Activated CD4-positive, alpha-beta T cell treated with anti-CD3 and anti-CD28 coated beads, Interleukin-2, amount 10 ng/mL, durations not matched to agents 24 days and 14 days (primary cell): ENCODE measurements at places on chromosomes 1 and 21. TPM values are rescaled to one million over a fixed set of nuclear protein-coding genes. Genes with fewer than 3 reads are reported as not detected.

DNA sequence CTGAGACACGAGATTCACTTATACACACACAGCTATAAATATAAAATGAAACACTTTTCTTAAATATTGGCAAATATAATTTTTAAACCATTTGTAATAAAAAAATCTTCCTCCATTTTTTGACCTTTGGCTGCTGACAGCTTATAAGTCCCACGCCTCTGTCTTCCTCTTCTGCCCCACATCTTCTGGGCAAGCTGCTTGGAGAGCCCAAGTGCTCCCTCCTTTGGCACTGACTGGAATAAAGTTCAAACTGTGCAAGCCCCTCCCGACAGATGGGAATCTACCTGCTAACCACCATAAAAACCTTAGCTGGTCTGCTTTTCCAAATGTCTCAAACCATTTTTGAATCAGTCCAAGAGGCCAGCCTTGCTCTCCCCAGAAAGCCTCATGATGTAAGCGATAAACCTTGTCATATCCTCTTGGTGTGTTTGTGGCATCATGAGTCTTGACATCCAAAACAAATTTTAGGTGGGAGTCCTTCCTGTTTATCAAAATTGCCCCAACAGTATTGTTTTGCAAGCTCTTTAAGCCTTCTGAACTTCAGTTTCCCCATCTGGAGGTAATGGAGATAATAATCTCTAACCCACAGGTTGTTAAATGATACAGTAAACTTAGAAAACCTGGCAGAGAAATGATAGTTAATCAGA, 99.8 kb downstream of the SNX7 start:
- no peaks in the 10 kb centered on the region for H3K4me1 ChIP-seq
- H3K27me3 ChIP-seq, result no peaks in the 10 kb centered on the region
- no peak overlapping the region for H3K27ac ChIP-seq
- no peak overlapping the region for H3K4me3 ChIP-seq

- H3K4me1 ChIP-seq, result peaks cover 19% of the 10 kb centered on the region
- peak; percentile 62 for DNase-seq
- peak within 1 kb of the TSS; percentile 71 for H3K27ac ChIP-seq
- peaks cover 9% of the 10 kb centered on the region for H3K36me3 ChIP-seq
- H3K27me3 ChIP-seq, result peaks cover 79% of the 10 kb centered on the region
Observed at GRCh38 chr21:33025489-33026442, at the start of gene OLIG2. TSS of gene OLIG2 (plus strand) at chr21:33025935. CDS start at chr21:33026863, 928 bp downstream.

DNA sequence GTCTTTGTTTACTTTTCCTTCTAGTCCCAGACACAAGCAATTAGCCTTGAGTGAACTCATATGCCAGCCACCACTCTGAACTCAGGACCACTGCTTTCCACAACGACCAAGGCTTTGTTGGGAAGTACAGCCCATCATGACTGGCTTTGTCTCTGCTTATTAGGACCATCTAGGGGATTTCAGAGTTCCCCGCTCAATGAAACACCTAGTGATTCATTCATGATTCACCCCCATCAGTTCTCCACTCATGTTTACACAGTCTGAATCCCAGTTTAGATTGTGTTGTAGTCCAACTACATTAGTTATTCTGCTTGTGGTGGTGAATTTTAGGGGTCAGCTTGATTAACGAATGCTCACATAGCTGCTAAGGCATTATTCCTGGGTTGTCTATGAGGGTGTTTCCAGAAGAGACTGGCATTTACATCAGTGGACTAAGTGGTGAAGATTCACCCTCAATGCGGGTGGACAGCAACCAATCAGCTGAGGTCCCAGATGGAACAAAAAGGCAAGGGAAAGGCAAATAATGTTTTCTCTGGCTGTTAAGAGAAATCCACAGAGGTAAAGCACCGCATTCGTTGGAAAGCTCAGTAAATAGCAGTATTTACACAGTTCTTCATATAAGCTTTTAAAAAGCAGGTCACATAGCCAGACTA, 122.7 kb downstream of the RGS21 start:
- H3K4me3 ChIP-seq, result no peak overlapping the region
- DNase-seq, result no peak
- H3K4me1 ChIP-seq, result no peaks in the 10 kb centered on the region
- H3K36me3 ChIP-seq, result no peaks in the 10 kb centered on the region
- H3K27ac ChIP-seq, result no peak overlapping the region
- H3K27me3 ChIP-seq, result peaks cover 4% of the 10 kb centered on the region

RGS5 gene
- total RNA-seq, result 0.95 and 2.8 TPM in 2 replicates

- no peaks in the 10 kb centered on the region for H3K36me3 ChIP-seq
- H3K27ac ChIP-seq, result no peak overlapping the region
- no peak for DNase-seq
- peaks cover 3% of the 10 kb centered on the region for H3K27me3 ChIP-seq
Observed at GRCh38 chr1:39915499-39916129, 13.9 kb upstream of the MYCL start.

MROH9 gene
- total RNA-seq, result not detected in 2 replicates

LCK gene
- total RNA-seq, result 240 and 248 TPM in 2 replicates

TCHHL1 gene
- total RNA-seq, result not detected in 2 replicates

DNA sequence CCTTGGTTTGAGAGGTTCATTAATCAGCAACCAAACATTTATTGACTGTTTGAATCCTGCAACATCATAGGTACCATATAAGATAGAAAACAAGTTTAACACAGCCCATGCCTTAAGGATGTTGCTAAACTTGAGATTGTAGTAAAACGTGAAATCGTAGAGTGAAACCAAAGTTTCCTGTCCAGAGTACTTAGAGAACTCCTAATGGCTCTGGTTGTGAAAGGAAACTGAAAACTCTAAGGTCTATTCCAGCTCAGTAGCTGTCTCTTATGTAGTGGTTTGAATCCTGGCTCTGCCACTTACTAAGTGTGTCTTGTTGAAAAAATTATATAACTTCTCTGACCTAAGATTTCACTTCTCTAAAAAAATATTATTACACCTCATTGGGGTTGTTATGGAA, 310.9 kb downstream of the NTNG1 start:
- no peaks in the 10 kb centered on the region for H3K36me3 ChIP-seq
- no peaks in the 10 kb centered on the region for H3K4me1 ChIP-seq
- H3K27me3 ChIP-seq, result peaks cover 5% of the 10 kb centered on the region
- no peak overlapping the region for H3K27ac ChIP-seq
- DNase-seq, result no peak

SPOCD1 gene
- total RNA-seq, result not detected in 2 replicates

CD48 gene
- 206 and 208 TPM in 2 replicates for total RNA-seq

GRCh38 chr1:17188889-17189631, 15.9 kb upstream of the PADI1 start:
- H3K27ac ChIP-seq, result no peak overlapping the region
- H3K36me3 ChIP-seq, result no peaks in the 10 kb centered on the region
- H3K4me1 ChIP-seq, result peaks cover 3% of the 10 kb centered on the region
- peaks cover 5% of the 10 kb centered on the region for H3K27me3 ChIP-seq

CDK18 gene
- total RNA-seq, result 0.23 and 1.2 TPM in 2 replicates

RGS18 gene
- 0.33 TPM in 1 of 2 replicates, not detected in the other for total RNA-seq

OPRD1 gene
- 0.09 TPM in 1 of 2 replicates, not detected in the other for total RNA-seq

- H3K4me1 ChIP-seq, result no peaks in the 10 kb centered on the region
- peaks cover 10% of the 10 kb centered on the region for H3K27me3 ChIP-seq
- H3K36me3 ChIP-seq, result no peaks in the 10 kb centered on the region
- no peak for DNase-seq
- H3K4me3 ChIP-seq, result no peak overlapping the region
Observed at GRCh38 chr1:229984992-229985612, 81.9 kb upstream of the GALNT2 start.
